ENCODE measurements at places on chromosomes 5 and 9.

DNA sequence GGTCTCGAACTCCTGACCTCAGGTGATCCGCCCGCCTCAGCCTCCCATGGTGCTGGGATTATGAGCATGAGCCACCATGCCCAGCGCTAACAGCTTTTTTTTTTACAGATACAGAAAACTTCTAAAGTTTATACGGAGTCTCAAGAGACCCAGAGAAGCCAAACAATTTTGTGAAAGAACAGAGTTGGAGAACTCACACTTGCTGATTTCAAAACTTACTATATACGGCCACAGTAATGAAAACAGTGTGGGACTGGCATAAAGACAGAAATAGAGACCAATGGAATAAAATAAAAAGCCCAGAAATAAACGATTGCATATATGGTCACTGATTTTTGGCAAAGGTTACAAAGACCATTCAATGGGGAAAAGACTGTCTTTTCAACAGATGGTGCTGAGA lies 85.6 kb upstream of the CACNA1B start:
- DNase-seq = no peak

- DNase-seq = no peak
Observed at GRCh38 chr5:61467766-61468482, 135.9 kb downstream of the ZSWIM6 start.

DNA sequence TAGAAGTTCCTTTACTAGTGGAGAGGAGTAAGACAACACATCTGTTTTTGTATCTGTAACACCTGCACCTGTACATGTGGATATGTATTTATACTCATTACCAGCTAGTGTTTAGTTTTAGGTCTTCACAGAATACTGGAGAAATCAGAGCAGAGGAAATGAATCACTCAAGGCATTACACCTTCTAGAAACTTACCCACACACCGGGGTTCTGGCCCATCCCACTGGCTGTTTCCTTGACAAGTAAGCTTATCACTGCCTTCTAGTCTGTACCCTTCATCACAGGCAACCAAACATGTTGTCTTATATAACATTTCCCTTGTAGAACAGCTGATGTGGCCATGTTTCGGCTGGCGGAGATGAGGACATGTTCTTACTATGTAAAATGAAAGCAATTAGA lies 76.7 kb downstream of the SVEP1 start:
- DNase-seq = no peak

DNA sequence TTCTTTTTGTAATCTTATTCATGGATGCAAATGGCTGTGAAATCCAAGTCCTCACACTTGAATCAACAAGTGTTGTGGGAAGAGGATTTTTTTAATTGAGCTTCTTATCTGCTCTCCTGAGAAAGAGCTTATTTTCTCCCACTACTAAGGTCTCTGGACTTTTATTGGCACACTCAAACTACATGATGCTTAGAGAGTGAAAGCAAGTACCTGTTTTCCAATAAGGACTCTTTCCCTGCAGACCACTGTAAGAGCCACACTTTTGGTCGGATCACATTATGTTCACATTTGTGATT lies 546.4 kb upstream of the ARRDC3 start:
- DNase-seq = no peak

DNA sequence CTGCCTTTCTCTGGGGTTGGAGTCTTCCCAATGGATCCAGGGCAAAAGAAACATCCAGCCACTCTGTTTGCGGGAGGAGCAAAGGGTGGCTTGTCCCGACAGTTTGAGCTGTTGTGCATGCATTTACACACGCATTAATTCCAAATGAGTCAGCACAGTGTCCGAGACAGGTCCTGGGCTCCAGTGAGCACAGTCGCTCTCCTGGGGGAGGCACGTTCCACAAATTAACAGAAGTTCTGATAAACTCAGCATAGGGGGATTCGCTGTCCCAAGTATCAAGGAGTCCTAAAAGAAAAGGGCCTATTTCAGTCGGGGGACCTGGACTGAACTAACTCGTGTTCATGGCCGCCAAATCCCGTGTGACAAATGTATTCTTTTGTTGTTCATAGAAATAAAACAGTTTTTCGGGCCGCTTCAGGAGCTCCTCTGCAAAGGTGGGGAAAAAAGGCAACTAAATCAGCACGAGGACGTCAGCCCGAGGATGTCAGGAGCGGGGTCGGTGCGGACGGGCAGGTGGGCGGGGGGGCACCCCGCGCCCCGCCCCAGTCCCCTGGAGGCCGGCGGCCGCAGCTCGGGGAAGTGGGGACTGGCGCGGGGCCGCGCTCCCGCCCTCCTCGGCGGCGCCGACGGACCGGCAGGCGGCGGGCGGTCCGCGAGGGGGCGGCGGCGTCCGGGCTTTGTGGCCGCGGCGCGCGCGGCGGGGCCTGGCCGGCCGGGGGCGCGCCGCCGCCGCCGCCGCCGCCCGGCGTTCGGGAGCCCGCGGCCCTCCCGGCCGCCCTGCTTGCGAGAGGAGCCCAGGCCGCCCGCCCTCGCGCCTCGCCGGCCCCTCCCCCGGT lies at the start of gene MSANTD3:
TSS of gene MSANTD3 (plus strand) at position 614 of the 836 bp plus-strand sequence. CDS start 14,796 bp downstream, outside the sequence.
- peak; percentile 76 for DNase-seq

- DNase-seq = no peak
Observed at GRCh38 chr5:115936031-115936430, 26.2 kb upstream of the LVRN start.

DNA sequence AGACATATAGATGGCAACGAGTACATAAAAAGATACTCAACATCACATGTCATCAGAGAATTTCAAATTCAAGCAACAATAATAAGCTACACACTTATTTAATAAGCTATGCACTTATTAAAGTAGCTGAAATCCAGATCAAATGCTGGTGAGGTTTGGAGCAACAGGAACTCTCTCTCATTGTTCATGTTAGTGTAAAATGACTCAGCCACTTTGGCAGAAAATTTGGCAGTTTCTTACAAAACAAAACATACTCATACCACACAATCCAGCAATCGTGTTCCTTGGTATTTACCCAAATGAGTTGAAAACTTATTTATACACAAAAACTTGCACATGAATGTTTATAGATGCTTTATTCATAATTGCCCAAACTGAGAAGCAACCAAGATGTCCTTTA lies 131.5 kb upstream of the NFIL3 start:
- DNase-seq = no peak

DNA sequence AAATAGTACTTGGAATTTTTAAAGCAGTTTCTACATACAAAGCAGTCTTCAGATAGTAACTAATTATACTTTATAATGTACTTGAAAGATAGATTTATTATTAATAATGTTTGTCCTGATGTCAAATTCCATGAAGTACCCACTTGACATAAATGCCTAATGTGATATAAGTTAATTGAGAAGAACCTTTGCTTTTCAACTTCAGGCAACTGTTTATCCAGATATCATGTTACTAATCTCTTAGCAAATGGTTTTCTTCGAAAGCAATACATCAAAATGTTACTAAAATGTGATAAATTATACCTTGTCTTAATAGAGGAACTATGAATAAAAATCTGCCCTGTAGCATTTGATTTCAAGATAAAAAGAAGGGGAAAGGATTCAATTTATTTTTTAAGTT lies 146.8 kb upstream of the FBXL17 start:
- no peak for DNase-seq

- no peak for DNase-seq
Observed at GRCh38 chr9:126693428-126693944, 79.8 kb downstream of the LMX1B start.

- no peak for DNase-seq
Observed at GRCh38 chr5:1104327-1105006, 7.4 kb downstream of the SLC12A7 start.

- no peak for DNase-seq
Observed at GRCh38 chr9:130474106-130474505, 29.3 kb downstream of the ASS1 start.

- peak; percentile 55 for DNase-seq
Observed at GRCh38 chr5:174418809-174419539, 305.4 kb upstream of the MSX2 start.

DNA sequence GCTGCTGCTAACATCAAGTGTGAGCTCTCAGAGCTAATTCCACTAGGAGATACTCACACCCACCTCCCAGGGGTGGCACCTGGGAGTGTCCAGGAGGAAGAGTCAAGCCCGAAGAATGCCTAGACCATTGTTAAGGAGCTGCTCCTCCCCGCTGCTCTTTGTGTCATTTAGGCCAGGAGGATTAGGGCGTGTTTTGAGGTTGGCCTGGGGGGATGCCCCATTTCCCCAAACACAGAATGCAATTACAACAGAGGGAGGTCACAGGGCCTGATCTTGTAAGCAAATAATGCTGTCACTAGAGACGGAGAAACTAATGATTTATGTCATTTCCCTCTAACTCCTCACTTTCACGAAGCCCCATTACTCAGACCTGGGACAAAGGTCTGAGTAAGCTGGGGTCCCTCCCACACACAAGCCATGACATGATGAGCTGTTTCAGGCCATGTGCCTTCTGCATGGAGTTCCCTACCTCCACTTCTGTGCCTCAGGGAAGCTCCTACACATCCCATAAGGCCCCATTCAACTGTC lies 312.5 kb downstream of the ACTL7B start:
- DNase-seq = no peak

- DNase-seq = no peak
Observed at GRCh38 chr9:136278221-136278620, 25.7 kb downstream of the CCDC187 start.

DNA sequence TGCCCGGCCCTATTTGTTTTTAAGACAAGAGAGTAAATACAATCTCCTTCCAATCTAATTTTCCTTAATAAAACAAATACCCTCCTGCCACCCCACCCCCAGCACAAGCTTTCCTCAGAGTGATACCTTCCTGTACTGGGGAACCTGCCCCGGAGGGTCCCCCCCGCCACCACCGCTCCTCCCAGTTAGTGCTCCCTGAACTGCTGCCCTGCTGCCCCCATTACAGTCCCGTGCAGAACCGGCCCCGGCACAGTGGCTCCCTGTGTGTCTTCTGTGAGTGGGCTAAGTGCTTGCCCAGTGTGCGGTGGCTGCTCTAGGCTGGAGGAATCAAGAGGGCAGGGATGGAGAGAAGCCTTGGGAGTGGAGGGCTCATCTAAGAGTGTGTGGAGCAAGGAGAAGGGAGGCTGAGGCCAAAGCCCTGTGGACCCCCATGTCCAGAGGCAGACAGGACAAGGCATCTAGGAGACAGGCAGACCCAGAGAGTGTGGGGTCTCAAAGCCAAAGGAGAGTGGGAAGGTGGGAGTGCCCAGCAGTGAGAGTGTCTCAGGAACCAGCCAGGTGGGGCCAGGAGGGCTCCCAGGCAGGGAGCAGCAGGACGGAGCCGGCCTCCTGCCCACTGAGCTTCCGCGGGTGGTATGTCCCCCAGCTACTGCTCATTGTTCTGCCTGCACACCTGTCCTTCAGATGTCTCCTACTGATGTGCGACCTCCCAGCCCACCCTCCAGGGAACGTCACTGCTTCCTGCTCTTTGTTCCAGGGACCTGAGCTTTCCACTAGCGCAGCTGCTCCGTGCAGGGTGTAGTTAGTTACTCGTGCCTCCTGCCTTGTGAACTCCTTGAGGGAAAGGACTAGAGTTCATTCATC lies 129.0 kb downstream of the DAB2IP start:
- no peak for DNase-seq

DNA sequence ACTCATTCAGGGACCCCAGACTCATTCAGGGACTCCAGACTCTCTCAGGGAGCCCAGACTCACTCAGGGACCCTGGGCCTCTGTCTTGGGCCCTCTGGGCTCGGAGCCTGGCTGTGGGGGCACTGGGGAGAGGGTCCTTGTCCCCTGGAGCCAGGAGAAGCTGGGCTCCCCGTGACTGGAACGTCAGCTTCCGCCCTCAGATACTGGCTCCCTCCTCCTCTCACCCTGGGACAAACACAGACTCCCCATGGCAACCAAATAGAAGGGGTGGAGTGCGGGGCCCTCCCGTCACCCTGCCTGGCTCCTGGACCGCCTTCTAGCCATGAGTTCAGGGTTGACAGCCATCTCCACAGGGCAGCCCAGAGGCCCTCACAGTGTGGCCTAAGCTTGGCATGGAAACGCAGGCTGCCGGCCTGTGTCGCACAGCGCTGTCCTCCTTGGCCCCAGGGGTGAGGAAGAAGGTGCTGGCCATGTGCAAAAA lies 27.6 kb downstream of the ZDHHC11B start:
- peak; percentile 42 for DNase-seq

DNA sequence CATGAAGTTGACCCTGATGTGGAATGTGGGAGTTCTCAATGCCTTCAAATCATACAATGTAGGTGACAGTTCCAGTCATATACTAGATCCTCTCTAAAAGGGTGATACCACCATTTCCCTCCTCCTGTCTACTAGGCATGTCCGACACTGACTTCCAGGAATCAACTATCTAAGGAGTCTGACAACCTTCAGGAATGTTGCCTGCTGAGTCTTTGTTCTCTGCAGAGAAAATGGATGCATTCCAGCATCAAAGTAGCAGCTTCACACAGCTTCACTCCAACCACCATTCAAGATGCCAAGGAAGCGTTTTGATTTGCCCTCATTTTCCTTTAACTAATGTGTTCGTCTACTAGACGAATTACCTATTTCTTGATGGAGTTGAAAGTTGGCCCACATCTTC lies 530.2 kb downstream of the EBF1 start:
- no peak for DNase-seq

DNA sequence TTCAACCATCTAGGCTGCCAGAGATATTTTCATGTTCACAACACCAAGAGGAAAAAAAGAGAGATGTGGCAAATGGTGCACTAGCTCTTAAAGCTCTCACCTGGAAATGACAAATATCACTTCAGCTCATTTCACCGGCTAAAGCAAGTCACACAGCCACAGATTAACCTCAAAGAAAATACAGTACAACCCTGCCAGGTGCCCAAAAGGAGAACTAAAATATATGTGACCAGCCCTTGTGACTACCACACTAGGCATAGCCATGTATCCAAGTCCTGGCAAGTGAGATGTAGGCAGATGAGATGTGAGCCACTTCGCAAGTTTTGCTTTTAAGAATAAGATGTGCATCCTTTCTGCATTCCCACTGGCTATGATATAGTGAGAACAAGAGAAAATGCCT lies 41.4 kb downstream of the AGTPBP1 start:
- DNase-seq = no peak

- DNase-seq = no peak
Observed at GRCh38 chr5:141517880-141518617, 29.2 kb downstream of the PCDHGC5 start.

- DNase-seq = no peak
Observed at GRCh38 chr5:73373814-73374510, 74.6 kb downstream of the FOXD1 start.

DNA sequence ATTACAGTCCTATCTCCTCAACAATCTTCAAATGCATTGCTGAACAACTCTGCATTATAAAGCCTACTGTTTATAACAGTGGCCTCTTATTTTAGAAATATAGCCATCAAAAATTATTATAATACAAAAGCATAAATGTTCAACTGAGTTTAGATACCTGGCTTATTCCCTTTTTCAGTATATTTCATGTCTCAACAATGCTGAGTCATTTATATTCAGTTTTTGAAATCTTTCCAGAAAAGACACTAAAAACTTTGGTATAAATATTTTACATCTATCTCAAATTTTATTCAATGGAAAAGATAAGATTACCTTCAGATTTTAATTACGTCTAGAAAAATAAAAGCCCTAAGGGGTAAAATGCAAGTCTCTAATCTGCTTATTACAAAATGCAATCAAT lies 37.9 kb downstream of the LURAP1L start:
- no peak for DNase-seq

Measured in nephron progenitor cell (in vitro differentiated cells).